Fibroblast of the aortic adventitia (primary cell): ENCODE measurements at places on chromosomes 12 and 14.

- no peak for DNase-seq
These were observed 190.8 kb upstream of the PARP11 start for GRCh38 chr12:4064008-4064407.

DNA sequence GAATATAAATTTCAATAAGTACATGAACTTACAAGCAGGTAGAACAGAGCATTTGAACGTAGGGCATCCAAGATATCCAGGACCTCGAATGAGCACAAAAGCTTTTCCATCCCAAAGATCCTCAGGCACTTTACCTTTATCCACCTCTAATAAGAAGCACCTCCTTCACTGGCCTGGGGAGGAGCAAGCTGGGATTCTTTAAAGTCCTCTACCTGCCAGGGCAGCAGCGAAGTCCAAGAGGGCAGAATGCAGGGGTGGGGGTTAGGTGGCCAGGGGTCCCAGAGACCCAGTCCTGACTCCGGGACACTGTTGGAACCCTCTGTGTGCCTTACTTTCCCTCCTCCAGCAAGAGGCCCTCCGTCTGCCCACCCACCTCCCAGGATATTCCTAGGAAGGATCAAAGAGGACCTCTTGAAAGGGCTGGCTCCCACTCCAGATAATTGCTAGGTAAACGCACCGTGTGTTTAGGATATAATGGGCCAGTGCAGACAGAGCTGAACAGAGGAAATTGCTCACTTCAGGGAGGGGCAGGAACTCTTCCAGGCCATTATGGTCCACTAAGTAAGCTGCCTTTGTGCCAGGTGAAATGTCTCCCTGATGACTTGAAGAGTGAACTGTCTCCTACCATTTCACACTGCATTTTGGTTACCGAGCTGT, 68.1 kb downstream of the TTC9 start:
- DNase-seq, result no peak

DNA sequence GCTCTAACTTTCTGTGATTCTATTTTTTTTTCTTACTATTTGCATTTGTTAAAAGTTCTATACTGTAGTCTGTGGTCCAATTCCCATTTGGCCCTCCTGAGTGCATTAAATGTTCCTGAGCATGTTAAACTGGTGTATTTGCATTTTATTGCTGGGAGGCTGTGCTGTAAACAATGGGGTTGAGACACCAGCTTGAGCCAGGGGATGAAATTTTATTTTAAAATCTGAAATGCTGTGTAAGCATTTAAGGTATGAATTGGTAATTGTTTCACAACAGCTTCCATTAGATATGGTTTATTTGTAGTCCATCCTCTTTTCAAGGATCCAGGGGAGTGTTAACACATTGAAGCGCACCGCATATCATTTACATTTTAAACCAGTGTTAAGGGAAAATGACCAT, 89.9 kb upstream of the RFX4 start:
- DNase-seq, result no peak

GRCh38 chr14:28656704-28657255, 109.8 kb upstream of the FOXG1 start:
- no peak for DNase-seq

GRCh38 chr14:100066962-100067361, 1.7 kb downstream of the EVL start:
- no peak for DNase-seq
